Esophagus squamous epithelium (tissue), 5 donors: ENCODE measurements at places on chromosomes 5 and 9.

GRCh38 chr9:23621188-23621587 is 204.9 kb downstream of the ELAVL2 start:
- no peak for DNase-seq

DNA sequence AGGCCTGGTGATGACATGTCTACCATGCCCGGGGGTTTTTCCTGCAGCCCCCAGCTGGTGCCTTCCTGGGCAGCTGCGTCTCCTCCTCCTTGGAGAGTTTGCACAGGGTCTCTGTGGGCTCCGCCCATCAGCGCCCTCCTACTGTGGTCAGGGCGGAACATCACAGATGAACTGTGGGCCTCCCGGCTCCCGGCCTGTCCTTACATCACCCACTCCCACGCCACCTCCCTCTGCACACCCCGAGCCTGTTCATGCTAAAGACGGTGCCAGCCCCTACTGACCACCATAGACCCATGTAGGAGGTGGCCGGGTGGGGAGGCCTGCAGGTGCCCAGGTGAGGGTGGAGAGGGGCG is 12.6 kb downstream of the GPSM1 start:
- DNase-seq: no peak

DNA sequence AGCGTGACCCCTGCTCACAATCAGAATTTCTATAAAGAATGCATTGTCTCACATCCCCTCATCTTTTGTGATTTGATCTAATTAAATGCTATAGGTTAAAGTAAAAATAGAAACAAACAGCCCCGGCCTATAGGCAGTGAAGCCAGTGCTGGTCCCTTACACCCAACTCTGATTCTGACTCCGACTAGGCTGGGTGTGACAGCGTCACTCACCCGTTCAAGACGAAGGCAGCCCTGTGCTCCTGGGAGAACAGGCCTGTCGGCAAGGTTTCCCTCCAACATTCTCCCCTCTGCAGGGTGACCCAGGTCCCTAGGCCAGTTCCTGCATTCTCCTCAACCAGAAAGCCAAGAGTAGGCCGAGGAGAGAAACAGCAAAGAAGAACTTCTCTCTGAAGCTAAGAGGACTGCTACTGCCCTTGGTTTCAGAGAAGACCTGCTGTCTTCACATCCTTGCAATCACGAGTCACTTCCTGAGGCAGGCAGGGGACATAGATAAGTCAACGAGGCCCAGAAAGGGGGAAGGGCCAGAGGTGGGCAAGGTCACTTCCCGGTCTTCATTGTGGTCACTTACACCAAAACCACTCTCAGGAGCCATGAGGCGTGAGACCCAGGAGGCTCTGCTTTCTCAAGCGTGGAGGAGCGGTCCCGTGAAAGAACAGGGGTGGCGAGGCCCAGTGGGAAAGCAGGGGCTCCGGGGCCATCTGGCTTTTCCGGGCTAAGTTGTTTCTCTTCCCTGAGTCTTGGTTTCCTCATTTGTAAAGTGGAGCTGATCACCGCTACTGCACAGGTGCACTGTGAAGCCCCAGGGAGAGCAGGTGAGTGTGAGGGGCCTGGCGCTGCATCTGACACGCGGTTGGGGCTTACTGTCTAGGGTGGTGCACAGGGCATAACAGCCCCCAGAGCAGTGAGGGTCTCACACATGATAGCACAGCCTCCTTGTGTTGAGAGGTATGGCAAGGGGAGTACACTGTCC is 200.8 kb downstream of the CRB2 start:
- DNase-seq: no peak

- no peak for DNase-seq
These were observed 492.2 kb downstream of the ENC1 start for GRCh38 chr5:74148321-74148720.

DNA sequence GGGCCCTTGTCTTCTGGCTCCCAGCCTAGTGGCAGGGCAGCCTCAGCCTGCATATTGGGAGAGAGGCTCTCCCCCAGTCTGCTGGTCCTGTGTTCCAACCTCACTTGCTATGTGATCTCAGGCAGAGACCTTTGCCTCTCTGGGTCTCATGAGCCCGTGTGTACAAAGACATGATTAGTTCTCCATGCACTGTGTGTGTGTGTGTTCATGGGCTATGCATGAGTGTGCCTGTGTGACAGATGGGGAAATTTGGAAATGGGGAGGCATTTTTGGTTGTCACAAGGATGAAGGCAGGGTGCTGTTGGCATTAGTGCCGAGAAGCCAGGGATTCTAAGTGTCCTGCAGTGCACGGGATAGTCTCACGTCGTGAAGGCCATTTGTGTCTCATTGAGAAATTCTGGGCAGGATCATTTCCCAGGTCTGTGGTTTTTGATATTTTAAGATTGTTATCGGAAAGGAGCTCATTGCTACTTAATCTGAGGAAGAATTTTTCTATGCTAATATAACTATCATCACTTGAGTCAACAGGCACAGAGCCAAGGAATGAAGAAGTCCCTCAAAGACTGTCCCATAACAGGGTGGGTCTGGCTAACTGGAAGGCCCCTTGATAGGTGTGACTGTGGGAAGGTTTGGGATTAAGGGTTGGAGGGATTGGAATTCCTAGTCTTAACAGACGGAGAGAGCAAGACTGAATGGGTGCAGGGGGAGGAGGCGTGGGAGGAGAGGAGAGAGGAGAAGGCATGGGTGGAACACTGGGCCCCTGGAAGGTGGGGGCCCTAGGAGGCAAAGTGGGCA is 168.5 kb downstream of the RGS3 start:
- DNase-seq: no peak

DNA sequence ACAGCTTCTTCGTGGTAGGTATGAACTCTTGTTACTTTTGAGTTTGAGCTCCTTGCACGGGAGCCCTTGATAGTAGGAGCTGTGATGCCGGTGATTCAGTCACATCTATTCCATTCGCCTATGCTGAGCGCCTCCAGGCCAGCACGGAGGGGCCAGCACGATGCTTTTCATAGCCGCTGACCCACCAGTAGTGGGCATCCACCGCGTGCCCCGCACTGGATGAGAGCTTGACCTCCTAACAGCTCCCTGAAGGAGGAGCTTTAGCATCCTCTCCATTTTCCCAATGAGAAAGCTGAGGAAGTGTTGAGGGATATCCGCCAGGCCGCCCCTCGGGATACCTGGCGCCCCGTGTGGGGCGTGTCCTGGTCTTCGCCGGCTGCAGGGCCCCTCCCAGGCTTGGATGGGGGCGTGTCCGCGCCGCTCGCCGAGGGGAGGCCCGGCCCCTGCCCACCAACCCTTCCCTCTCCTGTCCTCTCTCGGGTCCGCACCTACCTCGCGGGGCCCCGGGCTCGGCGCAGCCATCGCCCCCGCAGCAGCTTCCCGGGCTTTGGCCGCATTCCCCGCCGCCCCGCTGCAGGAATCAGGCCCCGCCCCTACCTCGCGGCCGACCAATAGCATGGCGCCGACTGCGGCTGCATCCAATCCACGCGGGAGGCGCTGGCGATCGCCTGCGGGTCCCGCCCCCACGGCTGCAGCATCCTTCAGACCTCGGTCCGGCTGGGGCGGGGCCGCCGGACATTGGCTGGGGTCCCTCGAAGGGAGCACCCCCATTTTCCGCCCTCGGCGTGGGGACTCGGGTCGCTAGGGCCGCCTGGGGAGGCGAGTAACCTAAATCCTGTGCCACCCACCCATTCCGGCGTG is at the start of gene PIP5KL1:
PIP5KL1 (minus strand) TSS at position 547 of the 861 bp plus-strand sequence; CDS start at position 522, 25 bp downstream.
- DNase-seq: no peak

GRCh38 chr9:110650261-110650660 is 18.3 kb upstream of the MUSK start:
- DNase-seq: no peak

GRCh38 chr5:143059355-143059754 is 289.2 kb downstream of the ARHGAP26 start:
- no peak for DNase-seq

DNA sequence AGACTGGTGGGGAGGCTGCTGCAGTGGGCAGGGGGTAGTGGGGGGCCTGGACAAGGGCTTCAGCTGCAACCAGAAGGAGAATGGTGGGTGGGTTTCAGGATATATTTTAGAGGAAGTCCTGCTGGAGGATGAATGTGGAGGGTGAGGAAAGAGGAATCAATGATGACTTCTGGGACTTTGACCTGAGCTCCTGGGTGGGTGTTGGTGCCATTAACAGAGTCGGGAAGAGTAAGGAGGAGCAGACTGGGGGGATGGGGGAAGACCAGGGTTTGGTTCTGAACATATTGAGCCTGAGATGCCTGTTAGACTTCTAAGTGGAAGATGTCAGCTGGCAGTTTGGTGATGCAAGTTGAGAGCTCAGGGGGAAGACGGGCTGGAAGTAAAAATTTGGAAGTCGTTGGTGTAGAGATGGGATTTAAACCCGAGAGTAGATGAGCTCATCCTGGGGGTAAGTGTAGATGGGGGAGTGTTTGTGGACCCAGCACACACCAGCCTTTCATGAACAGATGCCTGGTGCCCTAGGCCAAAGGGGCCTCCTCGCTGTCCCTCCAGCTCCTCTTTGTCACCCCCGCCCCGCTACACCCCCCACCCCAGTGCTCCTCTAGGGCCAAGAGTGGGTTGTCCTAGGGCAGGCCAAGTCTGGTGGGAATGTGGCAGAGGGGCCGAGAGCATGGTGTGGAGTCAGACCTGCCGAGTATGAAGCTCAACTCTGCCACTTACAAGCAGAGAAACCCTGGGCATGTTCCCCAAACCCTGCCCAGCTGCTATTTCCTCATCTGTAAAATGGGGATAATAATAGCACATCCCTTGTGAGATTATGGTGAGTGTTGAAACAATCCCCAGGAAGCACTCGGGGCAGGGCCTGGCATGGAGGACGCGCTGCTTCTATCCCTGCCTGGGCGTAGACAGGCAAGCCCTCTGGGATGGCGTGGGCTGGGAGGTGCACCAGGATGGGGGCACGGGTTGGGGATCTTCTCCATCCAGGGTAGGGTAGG is 4.0 kb downstream of the DNM1 start:
- DNase-seq: no peak
